ENCODE measurements at places on chromosomes 2 and 18. TPM values are rescaled to one million over a fixed set of nuclear protein-coding genes. Genes with fewer than 3 reads are reported as not detected.
A peak's percentile ranks its signal among the peaks of the same experiment; 100 is the strongest.

- DNase-seq, result no peak
Observed at GRCh38 chr2:85725451-85725850, 28.3 kb upstream of the ATOH8 start.

GRCh38 chr2:104163611-104164130 is 690.2 kb upstream of the POU3F3 start:
- DNase-seq, result no peak

DNA sequence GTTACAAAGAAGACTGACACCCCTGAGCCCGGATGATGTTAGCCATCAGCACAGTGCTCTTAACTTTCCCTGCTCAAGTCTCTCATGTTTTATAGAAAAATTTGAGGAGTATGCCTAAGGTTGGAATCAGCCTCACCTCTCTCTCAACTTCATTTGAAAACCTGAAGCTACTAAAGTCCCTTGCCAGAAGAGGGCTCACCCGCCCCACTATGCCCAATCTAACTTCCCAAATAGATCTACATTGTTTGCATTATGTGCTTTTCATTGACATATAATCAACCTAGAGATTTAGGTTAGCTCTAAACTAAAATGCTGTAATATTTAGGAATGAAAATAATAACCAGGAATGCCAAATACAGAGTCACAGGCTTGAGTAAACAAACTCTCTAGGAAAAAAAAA is 305.4 kb downstream of the NCKAP5 start:
- DNase-seq, result no peak

Gene RESP18
- polyA plus RNA-seq, result not detected

Gene GALNT3
- 3.2 TPM for polyA plus RNA-seq

DNA sequence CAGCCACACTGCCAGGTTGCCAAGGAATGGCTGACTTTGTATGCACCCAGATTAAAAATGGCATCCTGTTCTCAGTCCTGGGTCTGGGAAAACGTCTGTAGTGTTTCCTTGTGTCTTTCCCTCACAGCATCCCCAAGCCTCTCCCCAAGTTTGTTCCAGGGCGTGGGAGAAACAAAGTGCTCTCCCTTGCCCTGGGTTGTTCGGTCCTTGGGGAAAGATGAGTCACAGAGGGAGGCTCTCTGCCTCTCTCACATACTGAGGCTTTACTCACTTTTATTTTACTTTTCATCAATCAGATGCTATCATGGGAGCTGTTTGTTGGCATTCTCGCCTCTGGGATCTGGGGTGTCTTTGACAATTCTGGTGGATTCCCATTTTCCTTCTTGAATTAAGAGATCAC is 492.3 kb downstream of the XIRP2 start:
- DNase-seq, result no peak

- no peak for DNase-seq
Observed at GRCh38 chr2:28406276-28407096, 13.8 kb downstream of the FOSL2 start.

GRCh38 chr2:159381574-159381973 is 95.1 kb upstream of the WDSUB1 start:
- DNase-seq, result no peak

GRCh38 chr2:30655211-30655610 is 152.0 kb downstream of the CAPN13 start:
- DNase-seq, result no peak

GRCh38 chr2:101328474-101329007 is 20.0 kb upstream of the RNF149 start:
- DNase-seq, result no peak

- DNase-seq, result no peak
Observed at GRCh38 chr2:128249555-128249954, 69.1 kb downstream of the HS6ST1 start.

- DNase-seq, result no peak
Observed at GRCh38 chr2:208529796-208530195, 123.2 kb downstream of the PTH2R start.

DNA sequence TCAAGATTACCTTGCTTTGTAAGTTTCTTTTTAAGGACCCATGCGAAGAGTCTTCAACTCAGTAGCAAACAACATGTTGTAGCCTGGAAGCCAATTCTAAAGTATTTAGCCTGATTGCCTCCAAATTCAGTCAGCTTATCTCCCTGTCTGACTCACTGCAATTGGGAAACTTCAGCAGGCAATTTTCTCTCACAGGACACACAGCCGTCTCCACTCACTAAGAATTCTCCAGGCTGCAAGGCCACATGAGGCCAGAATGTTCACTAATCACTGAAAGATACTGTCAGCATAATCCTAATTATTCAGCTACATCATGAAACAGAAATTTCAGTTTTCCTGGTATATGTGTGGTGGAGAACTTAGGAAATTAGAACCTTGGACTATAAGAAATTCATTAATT is 78.1 kb upstream of the PDE1A start:
- DNase-seq, result no peak

DNA sequence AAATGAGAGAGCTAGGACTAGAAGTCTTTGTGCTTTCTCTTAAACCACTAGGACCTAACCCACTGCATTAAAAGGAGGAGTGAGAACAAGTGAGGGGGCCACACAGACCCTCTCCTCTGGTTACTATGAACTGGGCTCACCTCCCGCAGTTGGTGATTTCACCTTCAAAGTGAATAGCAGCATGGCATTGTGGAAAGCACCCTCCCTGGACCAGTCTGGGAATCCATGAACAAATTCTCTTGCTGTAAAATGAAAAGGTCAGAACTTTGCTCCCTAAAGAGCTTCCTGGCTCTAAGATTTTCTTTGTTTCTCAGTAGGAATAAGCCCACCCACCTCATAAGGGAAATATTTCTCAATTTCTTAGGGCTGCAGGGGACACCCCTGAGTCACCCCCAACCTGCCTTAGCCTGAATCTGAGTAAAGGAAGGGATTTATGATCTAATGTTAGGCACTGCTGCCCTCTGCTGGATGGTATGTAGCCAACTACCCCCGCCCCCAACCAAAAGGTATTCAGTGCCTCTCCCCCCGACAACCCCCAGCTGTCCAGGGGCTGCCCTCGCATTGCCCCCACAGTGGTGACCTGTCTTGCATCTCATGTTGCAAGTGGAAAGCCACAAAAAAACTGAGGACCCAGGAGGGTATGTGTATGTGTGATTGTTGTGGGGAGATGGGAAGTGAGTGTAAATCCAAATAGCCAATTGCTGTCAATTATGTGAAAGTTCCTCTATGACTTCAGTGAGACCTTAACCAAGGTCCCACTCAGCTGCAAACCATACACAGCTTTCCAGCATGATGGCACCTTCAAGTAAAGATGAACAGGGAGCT is 230.9 kb upstream of the SLC14A2 start:
- peak; percentile 15 for DNase-seq

Gene ERBB4
- 0.13 TPM for polyA plus RNA-seq

DNA sequence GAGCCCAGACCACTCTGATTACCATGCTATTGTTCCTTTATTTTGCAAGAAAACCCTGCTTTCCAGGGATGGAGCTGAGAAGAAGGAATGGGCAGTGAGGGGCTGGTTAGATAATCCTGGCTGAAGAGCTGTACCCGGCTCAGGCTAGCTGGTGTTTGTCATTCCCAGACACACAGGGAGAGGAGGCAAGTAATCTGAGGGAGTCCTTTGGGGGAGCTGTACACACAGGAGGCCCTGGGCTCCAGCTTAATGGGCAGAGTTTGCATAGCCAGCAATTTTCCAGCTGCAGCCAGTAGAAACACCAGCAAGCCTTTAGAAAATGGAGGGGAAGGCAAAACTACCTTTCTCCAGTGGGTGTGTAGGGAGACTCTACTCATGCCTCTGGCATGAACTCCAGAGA is 259.3 kb downstream of the SOX11 start:
- DNase-seq, result no peak

Measured in urinary bladder (tissue), 4 donors.